Stimulated activated CD8-positive, alpha-beta memory T cell treated with anti-CD3 and anti-CD28 coated beads, Interleukin-4, amount 100 ng/mL, for 1 hour (primary cell): ENCODE measurements at places on chromosomes 7 and 10.

- no peak for DNase-seq
These were observed 29.0 kb downstream of the ATOH7 start for GRCh38 chr10:68202960-68203353.

- DNase-seq = no peak
These were observed 6.0 kb upstream of the FAM170B start for GRCh38 chr10:49139846-49140195.

- DNase-seq = no peak
These were observed 12.4 kb downstream of the CPA5 start for GRCh38 chr7:130356876-130357611.

GRCh38 chr7:125506331-125506730 is 576.7 kb upstream of the POT1 start:
- DNase-seq = no peak
